ENCODE measurements at places on chromosomes 4 and X. TPM values are rescaled to one million over a fixed set of nuclear protein-coding genes. Genes with fewer than 3 reads are reported as not detected.

DNA sequence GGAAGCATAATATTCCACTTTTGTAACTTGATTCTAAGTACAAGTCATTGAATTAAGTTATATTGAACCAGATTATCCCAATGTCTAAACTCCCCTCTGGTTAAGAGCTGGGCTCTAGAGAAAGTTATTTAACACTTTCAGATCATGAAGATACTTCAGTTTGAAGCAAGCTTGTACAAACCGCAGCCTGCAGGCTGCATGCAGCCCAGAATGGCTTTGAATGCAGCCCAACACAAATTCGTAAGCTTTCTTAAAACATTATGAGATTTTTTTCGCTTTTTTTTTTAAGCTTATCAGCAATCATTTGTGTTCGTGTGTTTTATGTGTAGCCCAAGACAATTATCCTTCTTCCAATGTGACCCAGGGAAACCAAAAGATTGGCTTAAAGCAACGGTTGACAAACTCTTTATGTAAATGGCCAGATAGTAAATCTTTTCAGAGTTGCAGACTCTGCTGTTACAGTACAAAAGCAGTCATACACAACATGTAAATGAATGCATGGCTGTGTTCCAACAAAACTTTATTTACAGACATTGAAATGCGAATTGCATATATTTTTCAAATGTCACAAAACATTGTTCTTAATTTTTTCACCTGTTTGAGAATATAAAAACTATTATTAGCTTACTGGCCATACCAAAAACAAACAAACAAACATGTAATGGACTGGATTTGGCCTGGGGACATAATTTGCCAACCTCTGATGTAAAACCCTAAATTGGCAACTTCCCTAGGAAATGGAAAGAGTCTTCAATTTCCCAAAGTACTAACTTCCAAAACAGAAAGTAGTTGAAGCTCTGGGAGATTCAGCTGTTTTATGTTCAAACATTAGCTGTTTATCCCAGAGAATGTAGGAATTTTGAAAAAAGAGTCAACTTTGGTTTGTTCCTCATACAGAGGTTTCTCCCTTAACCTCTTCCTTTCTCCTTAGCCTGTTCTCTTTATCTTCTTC is 201.1 kb upstream of the MBNL3 start:
- H3K27me3 ChIP-seq = no peaks in the 10 kb centered on the region
- H3K36me3 ChIP-seq = no peaks in the 10 kb centered on the region
- no peak overlapping the region for H3K4me3 ChIP-seq

Gene CXorf65
- polyA plus RNA-seq = 1.1 TPM

- no peaks in the 10 kb centered on the region for H3K27me3 ChIP-seq
- no peak overlapping the region for H3K27ac ChIP-seq
- H3K4me1 ChIP-seq = no peaks in the 10 kb centered on the region
- no peaks in the 10 kb centered on the region for H3K36me3 ChIP-seq
- H3K4me3 ChIP-seq = no peak overlapping the region
Observed at GRCh38 chr4:59243038-59243437, 1957.1 kb upstream of the ADGRL3 start.

- no peaks in the 10 kb centered on the region for H3K4me1 ChIP-seq
- H3K27ac ChIP-seq = no peak overlapping the region
- no peaks in the 10 kb centered on the region for H3K36me3 ChIP-seq
- no peaks in the 10 kb centered on the region for H3K27me3 ChIP-seq
Observed at GRCh38 chr4:107071108-107071507, 35.0 kb upstream of the DKK2 start.

DNA sequence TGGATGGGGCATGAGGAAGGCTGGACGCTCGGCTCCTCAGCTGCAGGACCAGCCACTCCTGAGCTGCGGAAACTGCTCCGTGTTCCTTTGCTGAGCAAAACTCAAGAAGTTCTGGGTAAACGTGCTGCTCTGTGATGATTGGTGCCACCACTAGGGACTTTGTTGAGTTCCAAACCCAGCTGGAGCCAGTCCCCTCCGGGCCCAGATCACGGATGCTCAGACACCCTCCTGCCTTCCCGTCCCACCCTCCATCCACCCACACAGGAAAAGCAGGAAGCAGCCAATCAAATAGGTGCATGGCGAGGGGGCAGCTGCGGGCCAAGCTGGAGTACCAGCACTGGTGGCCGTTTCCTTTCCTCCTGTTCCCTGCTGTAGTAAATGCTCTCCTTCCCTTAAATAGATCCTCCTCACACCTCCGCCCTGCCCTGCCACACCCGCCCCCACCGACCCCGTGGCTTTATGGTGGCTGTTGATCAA is 68.0 kb downstream of the ADRA2C start:
- H3K27me3 ChIP-seq = peaks cover 10% of the 10 kb centered on the region
- no peaks in the 10 kb centered on the region for H3K36me3 ChIP-seq
- H3K4me1 ChIP-seq = no peaks in the 10 kb centered on the region

Gene ADGRG2
- polyA plus RNA-seq = 1.4 TPM

GRCh38 chrX:143788265-143788664 is 67.7 kb upstream of the SPANXN2 start:
- no peak overlapping the region for H3K27ac ChIP-seq
- no peak overlapping the region for H3K4me3 ChIP-seq
- no peaks in the 10 kb centered on the region for H3K27me3 ChIP-seq
- no peaks in the 10 kb centered on the region for H3K36me3 ChIP-seq

Gene TMEM156
- polyA plus RNA-seq = 1.7 TPM

- H3K36me3 ChIP-seq = peaks cover 2% of the 10 kb centered on the region
- no peak for DNase-seq
- no peak overlapping the region for H3K4me3 ChIP-seq
- no peak overlapping the region for H3K27ac ChIP-seq
Observed at GRCh38 chr4:44720371-44720770, 6.0 kb downstream of the GNPDA2 start.

DNA sequence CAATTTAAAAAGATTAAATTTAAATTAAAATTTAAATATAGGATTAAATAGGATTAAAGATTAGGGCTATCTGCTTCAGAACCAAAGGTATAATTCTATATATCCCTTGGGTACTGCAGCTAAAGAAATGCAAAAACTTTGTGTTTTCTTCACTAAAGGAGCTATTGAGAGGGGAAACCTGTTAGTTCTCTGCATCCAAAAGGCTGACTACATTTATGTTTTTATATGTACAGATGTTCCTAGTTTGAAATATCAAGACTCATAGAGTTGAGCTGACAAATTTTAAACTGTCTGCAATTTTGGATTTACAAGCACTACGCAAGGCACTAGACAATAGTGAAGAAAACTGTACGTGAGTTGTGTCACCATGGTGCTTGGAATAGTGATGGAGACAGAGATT is 95.2 kb downstream of the CEP44 start:
- H3K36me3 ChIP-seq = no peaks in the 10 kb centered on the region
- no peak overlapping the region for H3K4me3 ChIP-seq
- DNase-seq = no peak

GRCh38 chrX:103398421-103398864 is 22.1 kb downstream of the BEX3 start:
- DNase-seq = no peak
- no peak overlapping the region for H3K27ac ChIP-seq

- H3K27me3 ChIP-seq = no peaks in the 10 kb centered on the region
- no peaks in the 10 kb centered on the region for H3K4me1 ChIP-seq
- no peak for DNase-seq
- H3K4me3 ChIP-seq = no peak overlapping the region
Observed at GRCh38 chrX:21493226-21493830, 119.1 kb downstream of the CNKSR2 start.

Measured in large intestine (tissue), 12 donors.